ENCODE measurements at places on chromosomes 4 and X.

- no peak for DNase-seq
These were observed 62.7 kb downstream of the MAML3 start for GRCh38 chr4:140091305-140091704.

GRCh38 chr4:47873877-47874541, 36.1 kb upstream of the CORIN start:
- DNase-seq = no peak

GRCh38 chrX:132330156-132330729, 111.0 kb upstream of the RAP2C start:
- DNase-seq = no peak

DNA sequence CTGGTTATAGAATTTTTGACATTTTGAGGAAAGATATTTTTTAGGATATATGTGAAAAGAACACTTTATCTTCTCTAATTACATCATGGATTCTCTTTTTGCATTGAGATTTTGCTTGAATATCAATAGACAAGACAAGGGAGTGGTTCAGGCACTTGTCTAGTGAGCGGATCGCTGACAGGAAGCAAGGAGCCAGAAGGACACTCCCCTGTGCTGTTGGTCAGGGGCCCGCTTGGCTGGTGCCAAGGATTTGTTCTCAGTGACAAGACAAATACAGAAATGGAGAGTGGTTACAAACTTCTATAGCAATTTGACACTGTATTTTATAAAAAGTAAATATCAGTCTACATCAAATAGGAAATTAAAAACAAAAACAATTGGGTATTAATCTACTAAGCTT, 60.0 kb downstream of the SLC9B1 start:
- DNase-seq = no peak

DNA sequence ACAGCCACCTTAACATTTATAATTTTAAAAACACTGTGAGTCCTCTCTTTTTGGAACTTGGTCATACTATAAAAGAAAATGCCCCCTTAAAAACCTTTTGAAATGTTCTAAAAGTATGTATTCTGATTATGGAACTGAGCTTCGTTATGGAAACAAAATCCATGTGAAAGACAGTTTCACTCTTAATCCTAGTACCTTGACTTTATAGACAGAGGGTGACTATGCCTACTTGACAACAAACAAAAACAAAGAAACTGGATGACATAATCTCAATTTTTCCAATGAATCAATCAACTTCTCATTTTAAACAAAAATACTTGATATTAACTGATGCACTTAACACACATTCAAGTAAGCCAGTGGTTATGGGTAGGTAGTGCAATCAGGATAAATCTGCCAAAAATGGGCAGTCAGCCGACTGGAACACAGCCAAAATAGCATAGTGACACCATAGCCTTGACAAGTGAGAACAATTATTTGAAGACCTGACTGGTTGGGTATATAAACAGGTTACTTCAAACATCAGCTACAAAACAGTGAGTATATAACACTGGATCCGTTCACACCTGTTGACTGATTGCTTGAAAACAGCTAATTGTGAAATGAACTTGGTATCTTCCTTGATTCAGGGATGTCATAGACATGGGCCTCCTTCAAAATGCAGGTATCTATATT, 265.5 kb downstream of the PPP3CA start:
- DNase-seq = no peak

- peak; percentile 1 for DNase-seq
These were observed 33.8 kb downstream of the THOC2 start for GRCh38 chrX:123698979-123699520.

DNA sequence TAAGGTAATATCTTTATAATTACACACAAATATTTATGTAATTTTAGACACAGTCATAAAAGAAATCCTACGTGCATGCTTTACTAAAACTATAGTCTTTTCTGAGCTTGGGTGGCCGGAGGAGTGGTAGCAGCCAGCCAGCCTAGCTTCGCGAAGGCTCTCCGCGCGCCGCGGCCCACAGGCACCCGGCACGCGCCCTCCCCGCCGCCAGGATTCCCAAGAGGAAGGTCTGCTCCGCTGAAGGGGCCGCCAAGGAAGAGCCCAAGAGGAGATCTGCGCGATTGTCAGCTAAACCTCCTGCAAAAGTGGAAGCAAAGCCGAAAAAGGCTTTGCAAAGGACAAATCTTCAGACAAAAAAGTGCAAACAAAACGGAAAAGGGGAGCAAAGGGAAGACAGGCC, 8.7 kb upstream of the PJA1 start:
- DNase-seq = no peak

- DNase-seq = no peak
These were observed 22.2 kb downstream of the HELT start for GRCh38 chr4:185040523-185040922.

DNA sequence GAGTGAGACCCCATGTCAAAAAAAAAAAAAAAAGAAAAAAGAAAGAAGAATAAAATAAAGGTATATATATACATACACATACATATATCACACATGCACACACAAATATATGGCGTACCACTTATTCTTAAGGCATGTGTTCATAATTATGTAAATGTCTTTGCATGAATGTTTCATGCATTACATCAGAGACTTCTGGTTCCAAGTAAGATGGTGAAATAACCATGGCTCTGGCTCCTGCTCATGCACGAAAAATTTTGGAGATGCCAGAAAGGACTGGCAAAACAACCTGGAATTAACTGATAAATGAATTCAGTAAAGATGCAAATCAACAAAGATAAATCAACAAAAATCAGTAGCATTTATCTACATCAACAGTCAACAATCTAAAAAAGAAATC, 19.7 kb upstream of the FHIP1A start:
- no peak for DNase-seq

GRCh38 chr4:182832352-182833120, 84.7 kb downstream of the DCTD start:
- no peak for DNase-seq
